Foreskin keratinocyte (primary cell): ENCODE measurements at places on chromosomes 3 and 15. TPM values are rescaled to one million over a fixed set of nuclear protein-coding genes. Genes with fewer than 3 reads are reported as not detected.

Gene CKMT1B
- 50.1 and 54.5 TPM in 2 replicates for total RNA-seq

Gene ALDH1A3
- total RNA-seq: 134 and 232 TPM in 2 replicates

Gene LARP6
- total RNA-seq: 29.3 and 39.6 TPM in 2 replicates

Gene DPPA2
- not detected in 2 replicates for total RNA-seq

Gene SNX22
- 0.07 and 0.14 TPM in 2 replicates for total RNA-seq

Gene POMGNT2
- 14.2 and 15.5 TPM in 2 replicates for total RNA-seq

Gene FEZF2
- total RNA-seq: not detected in 2 replicates

Gene EPHA3
- total RNA-seq: 0.04 TPM in 1 of 2 replicates, not detected in the other

Gene ZMYND10
- 0.44 and 0.46 TPM in 2 replicates for total RNA-seq

Gene CNTN6
- total RNA-seq: not detected in 2 replicates

Gene GASK1A
- 0.99 and 1.3 TPM in 2 replicates for total RNA-seq

Gene GDPGP1
- total RNA-seq: 1.3 and 2.6 TPM in 2 replicates

Gene COLQ
- 0.07 and 0.41 TPM in 2 replicates for total RNA-seq

Gene NANOGP8
- not detected in 2 replicates for total RNA-seq

Gene TMCO5A
- total RNA-seq: not detected in 2 replicates

Gene CIB2
- 13.6 and 17.4 TPM in 2 replicates for total RNA-seq

Gene GP5
- not detected in 2 replicates for total RNA-seq

Gene ONECUT1
- not detected in 2 replicates for total RNA-seq

Gene ROPN1
- not detected in 2 replicates for total RNA-seq

Gene SV2B
- not detected in 2 replicates for total RNA-seq

Gene DCLK3
- not detected in 2 replicates for total RNA-seq

Gene CXCR6
- not detected in 2 replicates for total RNA-seq

Gene SERPINI2
- not detected in 2 replicates for total RNA-seq

Gene GRAMD2A
- 2.3 and 3.7 TPM in 2 replicates for total RNA-seq

Gene ZIC1
- not detected in 2 replicates for total RNA-seq
